Activated T-helper 1 cell treated with anti-CD3 and anti-CD28 coated beads, Interleukin-2, amount 50 U/mL, for 16 hours (primary cell): ENCODE measurements at places on chromosomes 13 and 19.

DNA sequence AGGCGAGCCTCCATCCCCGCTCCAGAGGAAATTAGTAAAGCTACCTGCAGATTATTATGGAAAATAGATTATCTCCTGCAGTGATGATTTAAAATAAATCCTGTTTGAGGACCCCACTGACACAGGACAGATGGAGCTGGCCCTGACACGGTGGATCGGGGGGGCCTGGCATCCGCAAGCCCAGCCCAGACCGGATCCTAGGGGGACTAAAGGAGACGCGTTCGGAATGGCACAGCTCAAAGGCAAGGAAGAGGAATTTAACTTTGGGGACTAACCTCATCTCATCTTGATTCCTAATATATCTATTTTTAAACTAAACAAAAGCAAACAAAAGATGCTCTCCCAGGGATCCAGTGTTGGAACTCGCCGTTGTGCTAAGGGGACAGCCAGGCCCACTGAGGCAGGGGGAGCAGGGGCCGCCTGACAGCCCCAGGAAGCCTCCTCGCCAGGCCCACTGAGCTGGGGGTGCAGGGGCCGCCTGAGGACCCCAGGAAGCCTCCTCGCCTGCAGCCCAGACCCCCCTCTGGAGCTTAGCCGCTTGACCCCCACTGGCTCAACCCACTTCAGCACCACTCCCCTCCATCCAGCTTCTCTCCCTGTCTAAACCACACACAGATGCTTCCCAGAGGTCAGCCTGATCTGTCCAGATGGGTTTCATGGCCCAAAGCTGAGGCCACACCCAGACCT, 78.6 kb downstream of the SPACA7 start:
- no peak for DNase-seq

- DNase-seq = no peak
These were observed 87.8 kb downstream of the MAB21L1 start for GRCh38 chr13:35388441-35389355.

- DNase-seq = no peak
These were observed 37.4 kb downstream of the COG6 start for GRCh38 chr13:39692660-39693438.

DNA sequence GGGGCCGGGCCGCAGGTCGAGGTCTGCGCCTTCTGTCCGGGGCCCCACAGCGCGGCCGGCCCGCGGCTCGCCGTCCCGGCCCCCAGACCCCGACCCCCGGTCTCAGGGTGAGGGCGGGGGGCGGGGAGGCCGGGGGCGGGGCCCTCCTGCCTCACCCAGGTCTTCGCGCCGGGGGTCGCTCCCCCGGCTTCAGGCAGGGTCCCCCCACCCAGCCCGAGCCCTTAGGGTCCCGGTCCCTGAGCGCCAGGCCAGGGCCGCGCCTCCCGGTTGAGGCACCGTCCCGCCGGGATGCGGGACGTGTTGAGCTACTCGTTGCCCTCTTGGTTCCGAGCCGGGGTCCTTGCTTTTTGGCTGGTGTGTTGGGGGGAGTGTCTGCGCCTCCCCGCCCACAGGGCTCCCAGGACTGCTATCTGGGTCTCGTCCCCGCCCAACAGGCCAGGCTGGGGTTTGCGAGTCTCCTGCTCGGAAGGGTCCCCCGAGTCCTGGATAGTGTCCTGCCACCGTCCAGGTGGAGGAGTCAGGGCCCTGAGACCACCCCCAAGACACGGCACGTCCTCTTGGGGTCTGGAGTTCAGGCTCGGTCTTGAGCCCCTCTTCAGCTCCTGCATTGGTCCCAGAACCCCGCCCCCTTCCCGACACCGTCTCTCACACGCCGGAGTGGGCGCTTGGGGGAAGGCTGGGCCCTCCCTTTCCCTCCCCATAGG, 452 bp downstream of the PIAS4 start:
- no peak for DNase-seq

- DNase-seq = no peak
These were observed 379.1 kb downstream of the SUCLA2 start for GRCh38 chr13:47621931-47622330.

- no peak for DNase-seq
These were observed 223.5 kb downstream of the POSTN start for GRCh38 chr13:37375071-37375470.

GRCh38 chr13:43347877-43348276, 324.5 kb downstream of the DNAJC15 start:
- DNase-seq = no peak

DNA sequence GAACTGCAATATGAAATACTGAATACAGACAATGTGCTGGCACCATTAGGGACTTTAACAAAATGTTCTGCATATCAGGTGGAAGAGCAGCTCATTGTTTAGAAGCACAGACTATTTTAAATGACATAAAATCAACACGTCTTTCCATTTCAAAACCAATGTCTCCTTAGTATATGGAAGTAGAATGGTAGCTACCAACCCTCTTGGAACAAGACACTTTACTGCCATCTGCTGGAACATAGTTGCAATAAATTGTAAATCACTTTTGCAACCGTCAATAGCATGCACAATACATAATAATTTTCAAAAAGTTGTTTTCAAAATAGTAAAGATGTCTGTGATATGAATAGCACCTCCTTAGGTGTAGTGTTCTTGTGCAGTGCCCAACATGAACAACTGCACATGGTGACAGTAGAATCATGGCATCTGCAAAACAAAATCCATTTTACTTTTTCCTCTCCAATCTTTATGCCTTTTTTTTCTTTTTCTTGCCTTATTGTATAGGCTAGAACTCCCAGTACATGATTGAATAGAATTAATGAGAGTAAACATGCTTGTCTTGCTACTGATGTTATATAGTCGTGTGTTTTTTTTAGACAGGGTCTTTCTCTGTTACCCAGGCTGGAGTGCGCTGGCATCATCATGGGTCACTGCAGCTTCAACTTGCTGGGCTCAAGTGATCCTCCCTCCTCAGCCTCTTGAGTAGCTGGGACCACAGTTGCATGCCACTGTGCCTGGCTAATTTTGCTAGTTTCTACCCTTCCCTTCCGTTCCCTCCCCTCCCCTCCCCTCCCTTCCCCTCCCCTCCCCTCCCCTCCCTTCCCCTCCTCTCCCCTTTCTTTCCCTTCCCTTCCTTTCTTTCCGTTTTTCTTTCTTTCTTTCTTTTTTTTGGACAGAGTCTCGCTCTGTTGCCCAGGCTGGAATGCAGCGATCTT, 7.8 kb upstream of the LYPD5 start:
- DNase-seq = no peak

DNA sequence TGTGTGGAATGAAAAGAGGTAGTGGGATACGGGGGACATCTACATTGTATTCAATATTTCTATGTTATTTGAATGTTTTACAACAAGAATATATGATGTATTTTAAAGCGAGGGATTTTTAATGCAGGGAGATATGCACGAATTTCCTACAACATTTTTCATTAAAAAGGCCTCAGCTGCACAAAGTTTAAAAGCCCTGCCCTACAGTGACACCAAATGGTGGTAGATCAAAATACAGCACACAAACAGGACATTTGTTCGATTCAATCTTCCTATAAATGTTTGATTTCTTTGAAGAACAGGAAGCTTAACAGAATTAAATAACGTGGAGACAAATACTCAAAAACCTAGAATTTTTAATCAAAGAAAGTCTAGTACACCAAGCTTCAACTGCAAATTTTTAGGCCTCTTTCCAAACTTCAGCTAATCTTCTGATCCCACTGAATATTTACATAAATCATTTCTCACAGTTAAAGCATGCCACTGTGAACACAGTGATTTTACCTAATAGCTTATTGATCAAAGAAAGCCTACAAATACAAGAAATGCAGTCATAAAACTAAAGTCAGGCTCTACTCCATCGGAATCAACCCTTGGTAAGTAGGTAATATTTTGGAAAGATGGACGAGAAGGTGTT, 257.2 kb downstream of the DIAPH3 start:
- no peak for DNase-seq

- no peak for DNase-seq
These were observed 880 bp upstream of the TMEM160 start for GRCh38 chr19:47049307-47049700.

DNA sequence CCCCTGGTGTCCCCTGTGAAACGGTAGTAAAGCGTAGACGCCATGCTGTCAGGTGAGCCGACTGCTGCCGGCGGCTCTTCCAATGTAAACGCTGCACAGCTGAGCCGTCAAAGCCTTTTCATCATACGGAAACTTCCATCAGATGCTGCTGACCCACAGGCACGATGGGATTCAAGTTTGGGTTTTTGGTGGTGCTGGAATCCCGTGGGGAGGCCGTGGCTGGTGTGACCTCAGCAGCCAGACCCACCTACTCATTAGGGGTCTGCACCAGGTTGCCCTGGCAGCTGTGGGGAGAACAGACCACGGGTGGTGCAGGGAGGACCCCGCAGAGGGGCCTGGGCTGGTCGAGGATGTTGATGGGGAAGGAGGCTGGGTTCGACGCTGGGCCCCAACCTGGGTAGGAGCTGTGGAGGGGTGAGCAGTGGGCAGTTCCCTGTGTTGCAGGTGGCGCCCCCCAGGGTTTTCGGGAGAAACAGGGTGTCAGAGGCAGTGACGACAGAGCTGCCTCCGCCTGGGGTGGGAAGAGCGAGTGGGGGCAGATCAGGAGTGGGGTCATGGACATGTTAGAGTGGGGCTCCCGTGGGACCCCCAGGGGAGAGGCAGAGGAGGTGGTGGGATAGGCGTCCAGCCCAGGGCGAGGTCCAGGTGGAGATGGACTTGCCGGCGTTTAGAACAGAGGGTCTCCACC, 6.6 kb downstream of the GRIN3B start:
- DNase-seq = no peak

- DNase-seq = no peak
These were observed 19.7 kb downstream of the NEK5 start for GRCh38 chr13:52109116-52109670.

DNA sequence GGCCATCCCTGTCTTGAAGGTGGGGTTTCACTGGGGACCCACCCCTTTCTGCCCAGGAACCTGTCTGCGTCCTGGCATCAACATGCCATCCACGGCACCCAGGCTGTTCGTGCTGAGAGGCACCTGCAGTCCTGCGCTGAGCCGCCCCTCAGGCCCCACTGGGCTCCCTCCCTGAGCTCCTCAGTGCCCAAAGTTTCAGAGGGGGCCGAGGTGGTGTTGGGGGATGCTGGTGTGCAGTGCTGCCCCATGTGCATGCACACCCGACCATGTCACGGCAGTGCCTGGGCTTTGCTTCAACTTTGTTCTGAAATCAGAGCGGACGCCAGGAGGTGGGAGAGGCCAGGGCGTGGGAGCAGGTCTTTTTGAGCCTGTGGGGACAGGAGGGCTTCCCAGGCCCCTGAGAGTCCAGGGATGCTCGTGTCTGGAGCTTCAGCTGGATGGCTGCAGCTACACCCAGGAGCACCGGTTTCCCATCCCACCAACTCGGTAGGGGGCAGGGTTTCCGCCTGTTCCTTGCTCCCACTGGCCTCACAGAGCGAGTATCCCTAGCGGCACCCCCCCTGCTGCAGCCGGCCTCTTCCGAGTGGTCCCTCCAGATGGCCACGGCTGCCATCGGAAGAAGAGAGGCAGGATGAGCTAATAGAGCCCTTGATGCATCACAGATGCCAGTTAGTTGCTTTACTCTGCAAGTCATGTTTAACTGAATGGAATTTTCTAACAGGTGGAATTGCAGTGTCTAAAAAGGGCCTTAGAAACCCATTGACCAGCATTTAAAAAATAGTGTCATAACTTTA, 44.0 kb downstream of the WDFY2 start:
- no peak for DNase-seq

GRCh38 chr13:102561933-102562332, 34.9 kb upstream of the TPP2 start:
- no peak for DNase-seq

- DNase-seq = no peak
These were observed 72.0 kb upstream of the USP29 start for GRCh38 chr19:57047743-57048142.

DNA sequence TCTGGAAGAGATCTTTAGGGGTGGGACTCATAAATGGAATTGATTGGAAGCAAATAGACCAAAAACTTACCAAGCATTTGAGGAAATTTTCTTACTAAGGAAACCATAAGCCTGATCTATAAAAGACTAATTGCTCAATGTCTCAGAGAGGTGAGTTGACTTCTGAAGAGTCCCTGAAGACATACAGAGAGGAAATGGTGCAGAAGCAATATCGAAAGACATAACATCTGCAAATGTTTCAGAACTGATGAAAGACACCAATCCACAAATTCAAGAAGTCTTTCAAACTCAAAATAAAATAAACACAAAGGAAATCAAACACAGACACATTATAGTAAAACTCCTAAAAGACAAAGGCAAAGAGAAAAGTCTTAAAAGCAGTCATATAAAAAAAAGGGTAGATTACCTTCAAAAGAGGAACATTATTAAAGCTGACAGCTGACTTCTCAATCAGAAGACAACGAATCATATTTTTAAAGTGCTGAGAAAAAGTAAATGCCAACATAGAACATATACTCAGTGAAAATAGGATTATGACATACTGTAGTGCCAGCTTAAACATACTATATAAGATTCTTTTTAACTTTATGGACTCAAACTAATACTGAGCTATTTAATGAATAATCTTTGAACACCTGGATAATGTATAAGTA, 45.4 kb upstream of the CALM3 start:
- no peak for DNase-seq

GRCh38 chr19:2457394-2458037, 757 bp upstream of the LMNB2 start:
- DNase-seq = no peak

DNA sequence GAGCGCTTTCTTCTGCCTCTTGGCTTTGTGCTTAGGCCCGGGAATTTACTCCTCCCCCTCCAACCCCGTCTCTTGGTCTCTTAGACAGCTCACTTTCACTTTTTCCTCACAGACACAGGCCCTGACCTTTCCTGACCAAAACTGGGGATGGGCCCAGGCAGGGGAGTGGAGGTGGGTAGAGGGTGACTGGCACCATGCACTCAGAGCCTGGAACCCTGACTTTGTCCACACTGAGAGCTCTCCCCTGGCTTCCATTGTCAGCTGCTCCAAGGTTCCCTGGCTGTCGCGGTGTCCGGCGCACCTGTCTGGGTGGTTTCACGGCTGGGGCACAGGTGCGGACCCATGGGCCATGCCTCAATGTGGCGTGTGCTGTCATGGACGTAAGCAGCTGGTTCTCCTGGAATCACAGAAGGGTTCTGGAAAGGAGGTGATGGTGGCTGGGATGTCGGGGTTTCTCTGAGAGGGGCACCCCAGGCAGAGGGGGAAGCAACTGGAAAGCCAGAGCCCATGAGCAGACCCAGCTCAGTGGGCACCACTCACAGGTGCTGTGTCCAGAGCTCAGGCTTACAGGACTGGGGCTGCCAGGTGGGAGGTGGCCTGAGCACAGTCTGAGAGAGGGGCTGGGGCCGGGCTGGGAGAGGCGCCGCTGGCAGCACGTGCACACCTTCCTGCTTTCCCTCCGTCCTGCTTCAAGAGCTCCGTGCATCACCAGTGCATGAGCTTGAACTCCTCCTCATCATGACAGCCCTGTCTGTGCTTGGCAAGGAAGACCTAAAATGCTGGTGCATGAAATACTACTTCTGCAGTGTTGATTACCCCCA, 28.0 kb upstream of the C1QTNF9 start:
- no peak for DNase-seq
